EH (cell line): ENCODE measurements at places on chromosomes 7 and 10.
A peak's percentile ranks its signal among the peaks of the same experiment; 100 is the strongest.

- no peak for DNase-seq
Observed at GRCh38 chr7:2864204-2864985, 20.3 kb upstream of the GNA12 start.

DNA sequence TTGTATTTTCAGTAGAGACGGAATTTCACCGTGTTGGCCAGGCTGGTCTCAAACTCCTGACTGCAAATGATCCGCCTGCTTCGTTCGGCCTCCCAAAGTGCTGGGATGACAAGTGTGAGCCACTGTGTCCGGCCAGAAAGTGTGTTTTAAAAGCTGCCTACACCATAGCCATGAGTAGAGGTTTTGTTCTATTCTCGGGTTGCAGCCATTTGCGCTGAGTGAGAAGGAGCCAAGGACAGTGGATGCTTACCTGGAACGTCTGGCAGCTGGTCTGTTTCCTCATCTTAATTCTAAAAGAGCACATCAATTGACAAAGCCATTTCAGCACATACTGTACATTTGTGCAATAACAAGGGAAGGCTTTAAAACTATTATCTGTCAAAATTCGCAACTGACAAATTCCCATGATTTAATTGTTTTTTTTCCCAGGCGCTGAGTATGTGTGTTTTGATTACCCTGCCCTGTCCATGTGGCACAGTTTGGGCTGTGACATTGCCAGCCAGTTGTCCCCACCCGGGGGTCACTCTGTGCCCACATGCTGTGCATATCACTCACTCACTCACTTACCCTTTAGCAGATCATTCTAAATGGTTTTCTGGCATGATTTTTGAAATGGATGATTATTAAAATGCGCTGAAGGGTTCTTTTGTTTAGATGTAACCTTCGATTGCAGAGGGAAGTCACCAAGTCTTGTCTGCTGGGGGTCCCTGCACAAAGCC is 251.6 kb downstream of the CCDC3 start:
- no peak for DNase-seq

DNA sequence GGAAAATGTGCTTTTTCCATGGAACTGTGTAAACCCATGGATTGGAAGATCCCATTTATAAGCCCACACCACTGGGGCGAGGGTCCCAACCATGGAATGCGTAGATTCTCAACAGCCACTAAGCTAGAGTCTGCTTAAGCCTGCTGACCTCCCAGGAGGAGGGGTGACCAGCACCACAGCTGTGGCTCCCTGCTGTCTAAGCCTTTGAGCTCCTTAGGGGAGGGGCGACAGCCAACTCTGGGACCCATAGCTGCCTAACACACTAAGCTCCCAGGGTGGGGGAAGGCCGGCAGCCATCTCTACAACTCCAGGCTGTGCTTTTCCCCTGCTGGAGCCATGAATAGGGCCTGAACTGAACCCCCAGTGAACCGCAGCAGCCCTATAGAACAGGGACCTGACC is 249.8 kb upstream of the HPS1 start:
- no peak for DNase-seq

DNA sequence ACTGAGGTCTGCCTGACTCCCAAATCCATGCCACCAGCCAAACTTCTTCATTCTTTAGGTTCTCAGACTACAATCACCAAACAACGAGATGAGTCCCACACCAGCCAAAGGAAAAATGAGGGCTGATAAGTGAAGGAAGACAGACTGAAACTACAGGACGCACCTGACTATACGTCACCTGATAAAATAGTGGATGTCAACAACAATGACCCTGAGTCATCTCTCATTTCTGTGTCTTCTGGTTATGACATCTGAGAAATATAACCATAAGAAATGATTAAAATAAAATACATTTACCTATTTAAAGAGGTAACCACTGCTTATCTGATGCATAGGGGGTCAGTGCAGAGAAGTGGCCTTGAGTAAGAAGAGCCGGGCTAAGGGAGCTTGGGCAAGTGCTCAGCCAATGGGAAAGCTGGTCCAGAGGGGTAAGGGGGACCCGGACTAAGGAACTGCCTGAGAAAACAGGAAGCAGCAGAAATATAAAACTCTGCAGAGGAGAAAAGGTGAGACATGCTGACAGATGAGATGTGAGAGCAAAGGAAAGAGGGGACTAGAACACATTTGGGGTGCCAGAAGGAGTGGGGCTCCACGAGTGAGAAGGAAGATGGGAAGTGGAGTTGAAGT is 51.8 kb downstream of the HIPK2 start:
- no peak for DNase-seq

DNA sequence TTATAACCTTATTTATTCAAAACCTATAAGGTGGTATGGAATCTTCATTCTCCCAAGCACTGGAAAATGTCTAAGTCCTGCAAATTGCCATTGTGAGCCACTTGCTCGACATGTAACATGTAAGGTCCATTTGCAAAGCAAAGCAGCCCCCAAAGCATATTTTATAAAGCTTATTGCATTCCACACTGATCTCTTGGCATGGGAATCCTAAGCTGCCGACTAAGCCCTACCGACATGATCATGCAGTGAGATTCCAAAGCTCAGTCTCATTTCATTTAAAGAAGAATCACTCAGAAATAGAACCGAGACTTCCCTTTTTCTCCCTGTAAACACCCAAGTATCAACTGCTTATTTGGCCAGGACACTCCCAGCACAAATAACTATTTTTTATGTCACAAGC is 333.4 kb upstream of the MYO3A start:
- DNase-seq, result no peak

GRCh38 chr10:129187331-129187730 is 279.7 kb upstream of the MGMT start:
- no peak for DNase-seq

DNA sequence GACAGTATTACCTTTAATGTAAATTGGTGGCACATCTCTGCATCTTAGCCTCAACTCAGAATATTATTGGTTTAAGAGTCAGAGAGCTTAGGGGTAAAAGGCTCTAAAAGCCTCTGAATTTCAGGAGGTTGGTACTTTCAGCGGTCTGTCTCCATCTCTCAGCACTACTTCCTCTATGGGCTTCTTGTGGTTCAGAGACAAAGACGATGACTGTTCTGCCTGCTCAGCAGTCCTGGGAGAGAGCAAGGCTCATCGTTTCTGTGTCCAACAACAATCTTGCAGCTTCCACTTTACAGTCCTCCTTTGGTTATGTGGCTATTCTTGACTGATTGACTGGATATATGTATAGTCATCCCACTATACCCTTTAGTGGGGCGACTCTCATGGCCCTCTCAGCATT is 394.7 kb downstream of the AUTS2 start:
- DNase-seq, result no peak

- DNase-seq, result peak; percentile 55
Observed at GRCh38 chr7:149776289-149776688, 2.9 kb upstream of the ZNF467 start.

GRCh38 chr7:90312745-90313144 is 8.4 kb downstream of the FAM237B start:
- peak; percentile 23 for DNase-seq

GRCh38 chr10:24007359-24007758 is 201.6 kb upstream of the KIAA1217 start:
- DNase-seq, result no peak

- DNase-seq, result peak; percentile 24
Observed at GRCh38 chr7:46201961-46202360, 280.9 kb upstream of the IGFBP3 start.

DNA sequence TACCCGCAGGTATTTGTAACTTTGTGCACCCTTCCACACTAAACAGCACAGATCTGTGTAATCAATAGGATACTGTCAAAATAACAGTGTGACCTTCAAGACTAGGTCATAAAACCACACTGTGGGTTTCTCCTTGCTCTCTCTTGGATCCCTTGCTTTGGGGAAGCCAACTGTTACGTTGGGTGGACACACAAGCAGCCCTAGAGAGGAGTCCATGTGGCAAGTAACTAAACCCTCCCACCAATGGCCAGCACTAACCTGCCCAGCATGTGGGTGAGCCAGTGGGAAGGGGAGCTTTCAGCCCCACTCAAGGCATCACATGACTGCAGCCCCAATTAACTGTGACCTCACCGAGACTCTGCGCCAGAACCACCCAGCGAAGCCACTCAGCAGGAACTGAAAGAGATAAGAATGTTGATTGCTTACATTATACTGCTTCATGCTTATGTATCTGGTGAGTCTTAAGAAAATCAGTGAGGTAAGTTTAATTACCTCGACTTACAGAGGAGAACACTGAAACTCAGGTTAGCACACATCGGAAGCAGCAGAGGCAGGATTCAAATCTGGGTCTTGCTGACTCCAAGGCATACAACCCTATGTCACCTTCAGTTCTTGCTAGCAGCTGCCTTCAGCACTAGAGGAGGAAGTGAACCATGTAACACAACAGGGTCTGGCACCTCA is 9.4 kb upstream of the ZC3HAV1 start:
- no peak for DNase-seq

DNA sequence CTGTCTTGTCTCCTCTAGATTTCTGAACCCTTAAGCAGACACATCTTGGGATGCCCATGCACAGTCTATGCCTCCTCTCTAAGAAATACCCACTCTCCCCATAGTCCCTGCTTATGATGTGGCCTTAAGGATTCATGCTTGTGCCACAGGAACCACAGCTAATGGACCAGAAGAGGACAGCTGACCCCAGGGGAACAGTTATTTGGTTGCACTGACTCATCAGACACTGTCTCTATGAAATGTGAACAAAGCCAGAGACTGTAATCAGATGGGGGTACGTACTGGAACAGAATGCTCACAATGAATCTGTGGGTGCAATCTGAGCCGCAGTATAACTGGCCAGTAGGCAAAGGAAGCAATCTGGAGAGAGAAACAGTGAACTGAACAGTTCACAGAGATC is 121.9 kb downstream of the USP6NL start:
- no peak for DNase-seq

GRCh38 chr10:47179291-47179647 is 120.7 kb upstream of the GDF10 start:
- DNase-seq, result no peak

GRCh38 chr10:6722616-6723004 is 142.5 kb upstream of the PRKCQ start:
- peak; percentile 73 for DNase-seq

GRCh38 chr10:121243609-121244241 is 354.5 kb downstream of the FGFR2 start:
- DNase-seq, result no peak

DNA sequence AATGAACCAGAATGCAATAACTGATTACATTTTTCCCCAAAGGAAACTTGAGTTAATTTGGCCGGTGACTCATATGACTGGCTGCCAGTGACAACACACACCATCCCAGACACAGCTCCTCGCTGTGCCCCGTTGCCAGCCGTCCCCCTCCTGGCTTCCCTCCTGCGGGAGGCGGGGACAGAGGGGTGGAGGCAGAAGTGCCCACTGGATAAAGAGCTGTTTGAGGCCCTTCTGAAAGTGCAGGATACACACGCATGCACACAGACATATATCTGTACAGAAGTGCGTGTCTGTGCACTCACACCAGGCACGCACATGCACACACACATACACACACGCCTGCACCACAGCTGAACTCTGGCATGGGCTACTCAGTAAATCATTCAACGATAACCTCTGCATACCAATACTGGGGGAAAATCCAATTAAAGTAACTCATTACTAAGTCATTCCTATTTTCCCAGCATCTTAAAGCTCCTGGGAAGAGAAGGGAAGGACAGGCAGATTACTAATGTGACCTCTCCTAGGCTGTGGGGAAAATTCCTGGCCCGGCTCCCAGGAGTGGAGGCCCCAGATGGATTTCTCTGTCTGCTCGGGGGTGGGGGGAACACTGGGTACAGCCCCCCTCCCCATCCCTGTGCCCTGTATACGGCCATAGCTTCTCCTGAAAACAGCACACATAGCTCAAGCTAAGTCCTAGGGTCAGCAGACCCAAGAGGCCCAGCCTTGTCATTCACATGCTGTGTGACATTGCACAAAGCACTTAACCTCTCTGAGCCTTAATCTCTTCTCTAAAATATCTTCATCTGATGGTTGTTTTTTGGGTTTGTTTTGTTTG is 52.3 kb upstream of the MYL10 start:
- DNase-seq, result peak; percentile 95

DNA sequence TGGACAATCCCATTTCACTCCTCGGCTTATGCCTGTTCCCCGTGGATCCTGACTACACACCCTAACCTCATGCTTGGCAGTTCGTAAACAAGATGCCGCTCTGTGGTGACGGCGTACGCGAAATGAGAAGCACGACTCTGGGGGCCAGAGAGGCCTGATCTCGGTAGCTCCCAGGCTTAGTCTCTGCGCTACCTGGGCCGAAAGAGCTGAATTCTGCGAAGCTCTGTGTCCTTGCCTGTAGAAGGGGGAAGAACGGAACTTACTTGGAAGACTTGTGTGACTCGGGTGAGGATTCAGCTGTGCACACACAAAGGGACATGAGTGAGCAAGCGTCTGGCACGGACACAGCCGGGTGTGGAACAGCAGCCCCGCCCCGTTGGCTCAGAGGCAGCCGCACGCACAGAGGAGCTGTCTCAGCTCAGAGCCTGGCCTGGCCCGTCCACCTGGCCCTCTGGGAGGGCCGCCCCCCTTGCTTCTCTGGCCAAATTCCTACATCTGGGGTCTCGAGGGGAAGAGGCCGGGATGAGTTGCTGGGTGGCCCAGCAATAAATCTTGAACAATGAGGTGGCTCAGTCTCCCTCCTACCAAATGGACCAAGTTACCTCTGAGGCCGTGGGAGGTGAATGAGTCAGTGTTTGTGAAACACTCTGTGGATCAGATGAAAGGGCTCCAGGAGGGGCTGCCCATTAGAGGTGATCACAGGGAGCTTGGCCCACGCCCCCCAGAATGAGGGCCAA is 83.8 kb downstream of the PDGFA start:
- DNase-seq, result peak; percentile 6

DNA sequence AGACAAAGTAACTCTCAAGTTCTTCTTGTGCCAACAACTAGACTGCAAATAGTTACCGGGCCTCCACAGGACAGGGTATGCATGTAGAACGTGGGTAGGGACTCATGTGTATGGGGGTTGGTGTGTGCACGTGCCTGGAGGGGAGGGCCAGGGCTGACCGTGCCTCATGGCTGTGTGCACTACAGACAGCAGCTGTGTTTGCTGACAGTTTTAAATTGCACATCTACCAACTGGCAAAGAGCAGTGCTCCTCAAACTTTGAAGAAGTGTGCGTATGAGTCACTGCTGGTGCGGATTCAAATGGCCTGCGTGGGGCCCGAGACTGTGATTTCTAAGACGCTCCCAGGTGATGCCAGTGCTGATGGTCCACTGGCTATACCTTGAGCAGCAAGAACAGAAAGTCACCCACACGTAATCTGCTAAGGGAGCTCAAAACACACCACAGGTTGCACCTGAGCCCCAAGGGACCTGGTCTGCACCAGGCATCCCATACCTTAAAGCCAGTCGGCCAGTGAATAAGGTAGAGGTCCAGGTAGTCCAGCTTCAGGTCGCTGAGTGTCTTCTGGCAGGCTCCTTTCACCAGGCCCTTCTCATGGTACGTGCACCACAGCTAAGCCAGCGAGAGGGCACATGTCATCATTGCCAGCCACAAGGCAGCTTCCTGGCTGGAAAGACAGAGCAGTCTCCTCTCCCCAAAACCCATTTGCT is 8.5 kb downstream of the AKR1B1 start:
- DNase-seq, result peak; percentile 35

GRCh38 chr7:42053834-42054233 is 183.2 kb downstream of the GLI3 start:
- no peak for DNase-seq
